ENCODE measurements at places on chromosomes 11 and 22.

GRCh38 chr11:74015919-74016684, 7.2 kb upstream of the UCP3 start:
- no peak for DNase-seq
- peaks cover 6% of the 10 kb centered on the region for H3K4me1 ChIP-seq
- H3K27ac ChIP-seq, result no peak overlapping the region
- peaks cover 59% of the 10 kb centered on the region for H3K36me3 ChIP-seq

DNA sequence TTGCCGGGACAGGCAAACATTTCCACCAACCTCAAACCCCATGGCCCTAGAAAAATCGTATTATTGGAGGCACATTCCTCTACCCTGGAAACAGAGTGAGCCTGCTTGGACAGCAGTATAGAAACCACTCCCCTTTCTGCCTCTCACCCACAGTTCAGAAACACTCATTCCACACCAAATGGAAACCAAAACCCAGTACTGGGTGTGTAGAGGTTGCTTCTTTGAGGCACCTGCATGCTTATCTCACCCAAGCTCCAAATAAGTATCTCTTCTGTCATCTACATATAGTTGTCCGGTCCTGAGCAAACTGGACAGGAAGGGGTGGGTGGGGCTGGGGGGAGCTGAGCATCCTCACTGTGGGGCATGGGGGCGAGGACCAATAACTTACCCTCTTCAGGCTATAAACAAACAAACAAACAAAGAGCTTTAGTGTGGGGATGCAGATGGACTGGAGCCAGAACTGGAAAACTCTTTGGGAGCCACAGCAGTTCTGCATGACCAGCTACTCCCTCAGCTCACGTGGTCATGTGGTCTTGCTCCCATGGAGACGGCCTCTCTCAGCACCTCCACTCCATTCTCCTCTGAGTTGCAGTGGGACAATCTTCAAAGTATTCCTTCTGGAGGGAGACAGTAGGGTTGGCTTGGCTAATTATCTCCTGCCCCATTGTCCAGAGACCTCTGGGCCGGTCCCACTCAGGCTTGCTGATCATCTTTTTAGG, 1.0 kb upstream of the PLAAT2 start:
- no peaks in the 10 kb centered on the region for H3K36me3 ChIP-seq
- H3K4me3 ChIP-seq, result no peak overlapping the region
- H3K4me1 ChIP-seq, result peaks cover 13% of the 10 kb centered on the region
- H3K27me3 ChIP-seq, result no peaks in the 10 kb centered on the region
- no peak overlapping the region for H3K27ac ChIP-seq
- peak; percentile 47 for DNase-seq

DNA sequence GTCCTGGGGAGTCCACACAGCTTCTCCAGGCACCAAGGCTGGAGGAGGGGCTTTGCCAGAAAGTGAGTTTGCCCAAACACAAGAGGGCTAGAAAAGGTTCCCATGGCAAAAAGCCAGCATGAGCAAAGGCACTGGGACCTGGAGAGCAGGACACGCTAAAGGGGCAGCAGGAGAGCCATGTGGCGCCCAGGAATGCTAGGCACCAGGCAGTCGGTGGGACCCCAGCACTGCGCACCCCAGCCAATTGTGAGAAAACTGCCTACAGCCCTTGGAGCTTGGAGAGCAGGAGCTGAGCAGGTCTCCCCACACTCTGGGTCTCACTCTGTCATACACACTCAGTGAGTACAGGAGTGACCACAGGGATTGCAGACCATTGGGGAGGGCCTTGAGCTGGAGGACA, 5.2 kb upstream of the RAB1B start:
- H3K4me1 ChIP-seq, result peaks cover 36% of the 10 kb centered on the region
- H3K27me3 ChIP-seq, result no peaks in the 10 kb centered on the region
- H3K36me3 ChIP-seq, result peaks cover 82% of the 10 kb centered on the region
- no peak overlapping the region for H3K4me3 ChIP-seq
- no peak for DNase-seq

GRCh38 chr22:23067023-23067650, 3.2 kb upstream of the GNAZ start:
- H3K4me1 ChIP-seq, result peaks cover 32% of the 10 kb centered on the region
- H3K4me3 ChIP-seq, result no peak overlapping the region
- DNase-seq, result no peak
- H3K27ac ChIP-seq, result no peak overlapping the region

DNA sequence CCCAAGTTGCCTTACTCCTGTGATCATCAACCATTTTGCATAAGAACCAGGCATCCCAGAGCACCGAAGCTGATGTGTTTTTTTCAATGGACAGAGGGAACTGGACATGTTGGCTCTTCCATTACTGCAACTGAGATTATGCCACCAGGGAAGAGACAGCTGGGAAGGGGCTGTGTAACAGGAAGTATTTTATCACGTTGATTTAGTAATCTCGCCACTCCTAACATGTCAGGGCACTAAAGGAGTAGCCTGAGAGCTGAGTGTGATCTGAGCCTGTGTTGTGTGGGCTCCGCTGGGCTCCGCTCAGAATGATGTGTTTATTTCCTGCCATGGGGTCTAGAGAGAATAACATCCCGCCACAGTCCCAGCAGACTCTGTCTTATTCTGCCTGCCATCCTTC, 165.4 kb downstream of the GRIK4 start:
- no peaks in the 10 kb centered on the region for H3K36me3 ChIP-seq
- no peak for DNase-seq
- no peak overlapping the region for H3K4me3 ChIP-seq
- H3K4me1 ChIP-seq, result peaks cover 25% of the 10 kb centered on the region
- no peaks in the 10 kb centered on the region for H3K27me3 ChIP-seq
- no peak overlapping the region for H3K27ac ChIP-seq

All from spinal cord (tissue), 10 donors.